MG63 (cell line): ENCODE measurements at places on chromosomes 3 and 15. TPM values are rescaled to one million over a fixed set of nuclear protein-coding genes. Genes with fewer than 3 reads are reported as not detected.

DNA sequence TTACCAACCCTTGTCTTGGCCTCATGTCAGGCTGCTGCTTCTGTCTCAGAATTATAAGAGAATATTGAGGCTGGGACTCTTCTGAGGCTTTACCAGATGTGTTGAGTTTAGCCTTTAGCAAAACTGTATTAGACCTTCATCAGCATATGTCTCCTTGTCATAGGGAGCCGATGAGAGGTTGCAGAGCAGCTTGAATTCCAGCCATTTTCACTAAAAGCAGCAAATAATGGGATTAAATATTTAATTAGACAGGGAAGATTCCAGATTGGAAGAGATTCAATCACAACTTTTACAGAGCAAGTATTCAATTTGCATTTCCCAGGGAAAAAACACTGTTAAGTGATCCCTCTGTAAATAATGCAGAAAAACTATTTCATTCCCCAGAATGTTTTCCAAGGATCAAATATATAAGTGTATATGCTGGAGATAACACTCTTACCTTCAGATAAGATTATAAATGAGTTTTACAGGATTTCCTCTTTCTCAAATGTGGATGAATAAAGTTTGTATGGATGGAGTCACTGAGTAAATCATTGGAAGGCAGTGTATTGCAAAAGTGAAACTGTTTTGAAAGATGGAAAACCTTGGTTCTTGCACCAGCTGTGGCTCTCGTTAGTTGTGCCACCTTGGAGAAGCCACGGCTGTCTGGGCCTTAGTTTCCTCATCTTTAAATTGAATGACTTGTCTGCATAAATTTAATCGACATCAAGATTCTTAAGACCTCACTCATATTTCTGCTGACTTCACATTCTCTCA, 466.4 kb upstream of the SGO1 start:
- no peak for DNase-seq

DNA sequence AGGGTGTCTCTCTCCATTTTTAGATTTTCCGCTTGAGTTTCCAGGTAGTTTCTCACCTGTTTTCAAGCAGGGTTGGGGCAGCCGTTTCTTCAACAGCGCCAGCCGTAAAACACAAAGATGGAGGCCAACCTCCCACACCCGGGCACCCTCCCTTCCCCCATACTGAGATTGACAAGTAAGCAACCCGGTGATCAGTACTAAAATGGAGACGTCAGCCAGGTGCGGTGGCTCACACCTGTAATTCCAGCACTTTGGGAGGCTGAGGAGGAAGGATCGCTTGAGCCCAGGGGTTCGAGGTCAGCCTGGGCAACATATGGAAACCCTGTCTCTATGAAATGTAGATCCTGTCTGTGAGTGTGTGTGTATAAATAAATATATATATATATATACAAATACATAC, 903 bp upstream of the ZSCAN2 start:
- no peak for DNase-seq

GRCh38 chr15:53786401-53786800, 26.9 kb upstream of the WDR72 start:
- DNase-seq: no peak

LMAN1L gene
- not detected in 2 replicates for total RNA-seq

PLA2G4E gene
- not detected in 2 replicates for total RNA-seq

- DNase-seq: no peak
Measured at GRCh38 chr3:134517791-134518190, 31.9 kb downstream of the CEP63 start.

GRCh38 chr3:139197251-139197650, 146.6 kb upstream of the MRPS22 start:
- no peak for DNase-seq
